ENCODE measurements at places on chromosomes 5 and 9. TPM values are rescaled to one million over a fixed set of nuclear protein-coding genes. Genes with fewer than 3 reads are reported as not detected.
A peak's percentile ranks its signal among the peaks of the same experiment; 100 is the strongest.

GRCh38 chr5:68886814-68887213, 207.0 kb upstream of the SLC30A5 start:
- no peak for DNase-seq

GRCh38 chr9:87650611-87651295, 75.2 kb upstream of the CTSL start:
- no peak for DNase-seq

DNA sequence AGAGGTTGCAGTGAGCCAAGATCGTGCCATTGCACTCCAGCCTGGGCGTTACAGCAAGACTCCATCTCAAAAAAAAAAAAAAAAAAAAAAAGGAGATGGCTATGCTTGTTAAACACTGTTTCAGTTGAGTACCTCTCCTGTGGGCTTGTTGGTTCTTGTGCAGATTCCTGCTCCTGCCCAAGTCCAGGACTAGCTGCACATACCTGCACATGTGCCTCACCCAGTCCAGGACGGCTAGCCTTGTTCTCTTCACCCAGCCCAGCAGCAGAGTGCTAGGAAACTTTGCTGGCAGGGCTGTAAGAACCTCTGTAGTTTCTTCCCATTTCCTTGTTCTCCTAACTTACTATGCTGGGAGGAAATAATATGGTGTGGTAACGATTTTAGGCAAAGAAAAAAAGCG, 234.1 kb upstream of the DMRT1 start:
- DNase-seq = no peak

DNA sequence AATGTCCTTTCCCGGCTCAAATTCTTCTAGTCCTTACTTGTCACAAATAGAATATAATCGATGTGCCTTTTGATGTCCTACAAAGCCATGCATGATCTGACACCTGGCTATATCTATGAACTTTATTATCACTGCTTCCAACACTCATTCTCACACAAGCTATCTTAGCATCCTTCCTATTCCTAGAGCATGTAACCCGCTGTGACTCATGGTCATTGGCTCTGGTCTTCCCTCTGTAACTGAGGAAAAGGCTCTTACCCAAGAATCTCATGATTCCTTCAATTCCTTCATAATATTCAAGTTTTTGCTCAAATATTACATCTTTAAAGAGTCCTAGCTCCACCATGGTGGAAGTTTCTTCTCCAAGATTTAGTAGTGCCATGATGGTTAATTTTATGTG, 480.0 kb upstream of the PAPPA start:
- DNase-seq = no peak

GRCh38 chr5:83683836-83684235, 36.8 kb downstream of the HAPLN1 start:
- DNase-seq = no peak

DNA sequence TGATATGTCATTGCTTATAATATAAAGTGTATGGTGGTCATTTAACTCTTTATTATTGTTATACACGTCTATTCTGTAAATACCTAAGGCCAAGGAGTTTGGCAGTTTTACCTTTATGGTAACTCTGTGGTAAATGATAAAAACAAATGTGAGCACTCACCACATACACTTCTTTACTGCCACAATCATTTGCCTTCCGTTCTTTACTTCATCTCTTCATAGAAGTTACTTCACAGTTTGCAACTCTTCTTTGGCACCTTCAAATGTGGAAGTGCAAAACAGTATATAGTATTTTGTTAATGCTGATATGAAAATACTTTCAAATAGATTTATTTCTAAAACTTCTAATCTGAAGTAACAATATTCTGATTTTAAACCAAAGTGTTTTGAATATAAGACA, 4.4 kb upstream of the MEF2C start:
- DNase-seq = no peak

DNA sequence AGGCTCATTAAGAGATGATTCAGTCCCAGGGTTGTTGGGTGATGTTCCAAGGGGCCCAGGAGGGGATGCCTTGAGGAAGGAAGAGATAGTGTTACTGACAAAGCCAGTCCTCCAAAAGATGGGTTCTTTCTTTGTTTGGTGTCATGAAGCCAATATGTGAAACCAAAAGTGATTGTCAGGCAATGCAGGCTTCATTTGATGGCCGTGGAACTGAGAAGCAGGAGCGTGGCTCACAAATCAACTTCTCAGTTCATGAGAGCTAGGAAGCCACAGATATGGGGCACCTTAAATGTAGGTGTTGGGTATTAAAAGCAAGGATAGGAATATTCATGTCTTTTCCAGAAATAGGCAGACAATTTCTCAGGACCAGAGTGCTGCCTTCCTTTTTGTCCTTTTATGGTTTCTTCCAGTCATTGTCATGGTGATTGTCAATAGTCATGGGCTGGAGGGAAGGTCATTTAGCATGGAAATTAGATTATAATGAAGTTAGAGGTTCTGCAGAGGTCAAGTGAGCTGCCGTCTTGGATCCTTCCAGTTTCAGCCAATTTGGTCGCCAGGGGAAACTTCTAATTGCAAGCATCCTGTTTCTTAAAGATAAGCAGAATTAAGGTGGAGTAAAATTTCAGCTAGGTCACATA, 393.0 kb downstream of the NTRK2 start:
- DNase-seq = no peak

GRCh38 chr9:127388856-127389238, 8.1 kb upstream of the SLC2A8 start:
- DNase-seq = no peak

GRCh38 chr5:105168806-105169205, 1606.2 kb upstream of the NUDT12 start:
- no peak for DNase-seq

PCDHA1 gene
- not detected for total RNA-seq

ARID3C gene
- not detected for total RNA-seq

DNA sequence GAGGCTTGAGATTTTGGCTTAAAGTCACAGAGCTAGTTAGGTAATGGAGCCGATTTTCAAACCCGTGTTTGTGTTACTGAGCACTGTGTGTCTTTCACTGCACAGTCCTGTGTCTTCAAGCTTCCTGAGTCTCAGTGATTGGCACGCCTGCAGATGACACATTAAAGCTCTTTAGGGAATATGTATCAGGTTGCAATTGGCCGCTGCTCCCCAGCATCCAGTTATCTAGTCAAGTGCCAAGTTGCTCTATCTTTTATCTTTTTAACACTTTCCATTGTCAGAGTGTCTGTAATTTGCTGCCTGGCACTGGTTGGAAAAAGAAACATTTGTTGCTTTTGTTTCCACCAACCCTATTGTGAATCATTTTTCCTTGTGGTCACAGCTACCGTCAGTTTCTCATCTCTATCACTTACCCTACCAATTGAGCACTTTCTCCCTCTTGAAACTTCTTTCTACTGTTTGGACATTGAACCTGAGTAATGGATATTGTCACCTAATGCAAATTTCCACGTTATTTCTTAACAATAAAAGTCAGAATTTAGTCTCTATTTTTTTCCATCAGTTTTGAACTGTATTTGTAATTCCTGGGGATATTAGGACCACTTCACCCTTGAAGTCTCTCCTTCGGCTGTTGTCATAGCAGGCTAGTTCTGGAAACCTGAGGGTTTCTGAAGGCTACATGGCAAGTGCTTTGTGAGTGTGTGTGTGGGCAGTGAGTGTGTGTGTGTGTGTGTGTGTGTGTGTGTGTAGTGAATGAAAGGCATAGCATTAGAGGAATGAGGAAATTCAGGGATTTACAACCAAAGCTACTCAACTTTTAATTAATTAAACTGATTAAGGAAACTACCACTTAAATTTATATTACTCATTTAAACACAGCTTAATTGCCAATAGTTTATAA, 274.3 kb downstream of the ISL1 start:
- DNase-seq = no peak

CCDC112 gene
- total RNA-seq = 8.6 TPM

GRCh38 chr9:136219276-136219675, 14.3 kb upstream of the LHX3 start:
- no peak for DNase-seq

GRCh38 chr5:118468085-118468484, 520.3 kb downstream of the DTWD2 start:
- no peak for DNase-seq

GABRA1 gene
- total RNA-seq = not detected

GPRIN1 gene
- 1.0 TPM for total RNA-seq

DNA sequence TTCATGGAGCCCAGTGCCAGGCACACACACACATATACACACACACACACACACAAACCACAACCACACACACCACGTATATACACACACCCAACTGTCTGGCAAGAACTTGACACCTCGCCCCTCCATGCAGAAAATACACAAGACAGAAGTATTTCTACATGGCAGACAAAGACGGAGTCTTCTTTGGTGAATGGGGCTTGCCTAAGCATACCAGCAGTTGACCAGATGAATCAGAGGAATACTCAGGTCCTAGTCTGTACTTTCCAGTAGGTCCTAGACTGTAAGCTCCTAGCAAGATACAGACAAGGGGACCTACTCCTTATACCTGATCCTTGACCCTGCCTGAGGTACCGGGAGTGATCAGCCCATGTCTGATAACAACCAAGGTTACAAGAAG, 60.1 kb downstream of the SIL1 start:
- DNase-seq = no peak

PAEP gene
- not detected for total RNA-seq

- no peak for DNase-seq
Observed at GRCh38 chr5:62112689-62113228, 193.2 kb upstream of the KIF2A start.

ARSB gene
- 59.4 TPM for total RNA-seq

CPEB4 gene
- total RNA-seq = 57.6 TPM

- DNase-seq = peak; percentile 100
Observed at GRCh38 chr5:173887610-173888472, at the start of gene CPEB4. CPEB4 (plus strand) TSS chr5:173888349; CDS start chr5:173889734, 1,385 bp downstream.

GRCh38 chr9:77099388-77099787, 77.9 kb upstream of the VPS13A start:
- no peak for DNase-seq

DNA sequence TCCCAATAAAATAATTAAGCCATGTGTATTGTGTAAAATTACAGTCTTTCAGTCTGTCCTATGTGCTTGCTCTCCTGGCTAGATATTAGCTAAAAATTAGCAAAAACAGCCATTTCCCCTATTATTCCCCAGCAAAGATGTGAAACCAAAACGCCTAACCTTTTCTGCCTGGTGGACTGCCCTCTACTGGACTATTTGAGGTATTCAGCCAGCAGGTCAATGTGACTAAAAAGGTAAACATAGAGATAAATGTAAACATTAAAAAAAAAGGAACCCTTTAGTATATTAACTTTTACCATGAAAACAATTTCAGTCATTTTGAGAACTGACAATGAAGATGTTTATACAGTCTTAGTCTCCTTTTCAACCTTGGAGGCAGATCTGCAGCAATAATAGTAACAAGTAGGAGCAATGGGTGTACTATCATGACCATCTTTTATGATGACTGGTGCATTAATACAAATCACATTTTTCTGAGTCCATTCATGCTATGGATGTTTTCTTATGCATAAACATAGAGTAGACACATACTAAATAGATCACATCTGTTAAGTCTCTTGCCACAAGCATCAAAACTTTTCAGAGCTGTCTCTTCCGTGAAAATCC, 10.1 kb downstream of the ATG12 start:
- DNase-seq = no peak

- peak; percentile 39 for DNase-seq
Observed at GRCh38 chr9:109604131-109604530, 106.0 kb upstream of the PTPN3 start.

PCDHGA9 gene
- 3.3 TPM for total RNA-seq

DNA sequence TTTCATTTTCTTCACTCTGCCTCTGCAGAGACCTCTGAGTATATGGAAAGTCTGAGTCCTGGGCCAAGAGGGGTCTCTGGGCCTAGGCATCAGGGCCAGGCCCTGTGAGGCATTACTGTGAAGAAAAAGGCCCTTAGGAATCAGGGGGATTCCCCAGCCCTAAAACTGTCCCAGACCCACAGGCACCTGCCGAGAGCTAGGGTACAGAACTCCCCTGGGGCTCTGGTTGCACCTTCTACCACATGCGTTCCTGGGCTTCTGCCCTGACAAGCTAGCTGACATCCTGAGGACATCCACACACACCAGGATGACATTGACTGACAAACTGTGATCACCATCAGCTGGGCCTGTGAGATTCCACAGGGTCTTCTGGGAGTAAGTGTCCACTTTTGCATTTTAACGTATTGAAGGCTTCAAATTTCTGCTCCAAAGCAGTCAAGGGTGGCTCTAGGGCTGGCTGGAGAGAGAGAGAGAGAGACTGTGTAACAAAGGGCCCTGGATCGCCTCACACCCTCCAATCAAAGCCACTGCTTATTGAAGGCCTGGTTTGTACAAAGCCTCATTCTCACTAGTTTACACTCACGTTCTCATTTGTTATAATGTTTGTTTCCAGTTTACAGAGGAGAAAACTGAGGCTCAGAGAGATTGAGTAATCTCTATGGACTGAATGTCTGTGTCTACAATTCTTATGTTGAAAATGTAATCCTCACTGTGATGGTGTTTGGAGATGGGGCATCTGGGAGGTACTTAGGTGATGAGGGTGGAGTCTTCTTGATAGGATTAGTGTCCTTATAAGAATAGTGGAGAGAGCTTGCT, 45.1 kb downstream of the TGFBI start:
- no peak for DNase-seq

INVS gene
- total RNA-seq = 24.1 TPM

DNA sequence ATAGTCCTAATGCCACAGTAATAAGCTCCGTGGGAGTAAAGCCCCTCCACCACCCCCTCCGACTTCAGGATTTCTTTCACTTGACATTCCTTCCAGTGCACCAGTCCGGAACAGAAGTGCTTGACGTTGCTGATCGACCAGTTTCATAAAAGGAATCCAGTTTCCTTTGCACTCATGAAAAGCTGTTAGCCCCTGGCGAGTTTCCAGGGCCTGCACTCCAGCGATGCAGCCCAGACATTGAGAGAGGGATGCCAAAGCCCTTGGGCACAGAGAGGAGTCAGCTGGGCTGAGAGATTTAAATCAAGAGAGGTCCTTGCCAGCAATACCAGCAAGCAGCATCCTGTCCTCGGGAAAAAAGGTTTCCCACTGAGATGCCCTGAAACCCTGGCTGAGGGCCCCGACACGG, 170.1 kb downstream of the GABBR2 start:
- no peak for DNase-seq

BRIX1 gene
- 18.4 TPM for total RNA-seq

GRCh38 chr5:136620621-136621020, 255.3 kb upstream of the TRPC7 start:
- DNase-seq = no peak

GRCh38 chr5:75675783-75676182, 41.5 kb downstream of the POC5 start:
- DNase-seq = no peak

DNA sequence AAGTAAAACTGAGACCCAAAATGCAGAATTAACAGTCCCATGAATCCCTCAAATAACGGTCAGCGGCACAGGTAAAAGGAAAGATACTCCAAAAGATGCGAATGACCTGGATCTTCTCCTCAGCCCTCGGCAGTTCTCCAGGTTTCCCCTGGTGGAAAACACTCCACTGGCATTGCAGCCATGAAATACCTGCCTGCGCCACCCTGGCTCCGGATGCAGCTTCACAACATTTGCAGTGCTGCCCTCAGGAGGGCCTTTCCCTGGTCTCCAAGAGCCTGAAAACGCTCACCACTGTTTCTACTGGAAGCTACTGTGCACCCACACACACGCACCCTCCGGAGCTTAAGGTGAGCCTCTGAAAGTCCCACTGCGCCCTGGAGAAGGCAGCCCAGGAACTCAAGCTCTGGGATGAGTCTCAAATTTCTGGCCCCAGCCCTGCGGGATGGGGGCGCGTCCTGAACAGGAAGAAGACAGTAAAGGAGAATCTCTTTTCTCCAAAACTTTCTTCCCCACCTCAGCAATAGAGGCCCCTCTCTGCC, 612 bp downstream of the UGT3A2 start:
- DNase-seq = no peak
